Stromal cell of bone marrow (primary cell): ENCODE measurements at places on chromosomes 2 and 18.

DNA sequence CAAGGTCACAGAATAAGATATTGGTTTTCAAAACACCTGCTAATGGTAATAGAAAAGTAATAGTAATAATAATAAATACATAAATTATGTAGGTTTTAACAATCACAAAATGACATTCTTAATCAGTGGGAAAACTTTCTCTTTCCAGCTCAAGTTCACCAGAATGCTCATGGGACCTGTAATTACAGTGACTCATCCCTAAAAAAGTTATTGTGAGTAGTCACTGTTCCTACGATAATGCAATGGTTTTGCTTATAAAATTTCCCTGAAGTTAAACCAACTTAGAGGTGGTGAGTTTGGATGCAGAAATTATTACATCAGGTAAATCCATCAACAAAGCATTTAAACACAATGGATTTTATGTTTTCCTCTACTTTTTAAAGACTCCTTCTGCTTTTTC, 502.3 kb downstream of the PID1 start:
- peak; percentile 86 for DNase-seq

- no peak for DNase-seq
These were observed 31.1 kb downstream of the FEZ2 start for GRCh38 chr2:36566887-36567286.

DNA sequence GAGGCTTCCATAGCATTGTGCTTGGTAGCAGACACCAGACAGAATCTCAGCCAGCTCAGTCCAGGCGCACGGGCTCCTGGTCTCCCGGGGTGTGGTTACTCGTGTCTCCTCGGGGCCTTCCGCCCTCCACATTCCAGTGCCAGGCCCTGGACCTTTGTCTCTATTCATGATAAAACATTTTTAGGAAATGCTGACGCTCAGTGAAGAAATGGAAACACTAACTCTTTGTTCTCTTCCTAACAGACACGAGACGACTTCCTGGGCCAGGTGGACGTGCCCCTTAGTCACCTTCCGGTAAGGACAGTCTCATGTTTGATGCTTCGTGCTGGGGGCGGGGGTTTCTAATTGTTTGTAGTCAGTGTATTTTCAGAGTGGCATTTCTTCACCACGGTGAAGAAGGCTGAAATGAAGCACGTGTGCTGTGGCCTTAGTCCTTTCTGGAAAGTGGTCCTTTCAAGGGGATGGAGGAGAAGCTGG, 271.8 kb downstream of the NEDD4L start:
- DNase-seq: no peak

DNA sequence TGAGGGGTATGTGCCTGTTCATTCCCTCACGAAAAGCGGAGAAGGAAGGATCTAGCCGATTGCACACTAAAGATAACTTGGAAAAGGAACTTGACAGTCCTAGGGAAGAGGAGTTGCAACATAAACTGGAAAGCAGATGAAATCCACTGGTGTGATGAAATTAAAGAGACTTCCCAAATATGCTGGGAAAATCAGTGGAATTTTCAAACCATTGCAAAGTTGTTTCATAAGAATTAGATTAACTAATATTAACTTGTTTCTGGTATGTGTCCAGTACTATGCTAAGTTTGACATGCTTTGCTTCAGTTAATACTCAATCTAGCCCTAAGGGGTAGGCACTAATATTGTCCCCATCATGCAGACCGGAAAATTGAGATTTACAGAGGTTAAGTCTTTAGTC, 222.7 kb downstream of the IKZF2 start:
- peak; percentile 37 for DNase-seq

DNA sequence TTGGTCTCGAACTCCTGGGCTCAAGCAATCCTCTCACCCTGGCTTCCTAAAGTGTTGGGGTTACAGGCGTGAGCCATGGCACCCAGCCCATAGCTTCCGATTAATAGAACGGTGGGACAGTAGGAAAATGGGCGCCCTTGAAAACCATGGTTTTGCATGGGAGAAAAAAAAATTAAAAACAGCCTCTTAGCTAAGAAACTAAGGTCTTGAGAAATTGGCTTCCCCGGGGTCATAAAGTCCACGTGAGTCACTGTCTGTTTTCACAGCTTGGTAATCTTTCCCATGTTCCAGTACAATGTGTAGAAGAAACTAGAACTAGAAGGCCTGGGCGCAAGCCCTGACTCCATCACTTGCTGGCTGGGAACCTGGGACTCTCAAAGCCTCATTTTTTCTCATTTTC, 20.7 kb downstream of the B3GNT2 start:
- peak; percentile 84 for DNase-seq

GRCh38 chr2:81976998-81977397, 1672.4 kb upstream of the LRRTM1 start:
- no peak for DNase-seq

DNA sequence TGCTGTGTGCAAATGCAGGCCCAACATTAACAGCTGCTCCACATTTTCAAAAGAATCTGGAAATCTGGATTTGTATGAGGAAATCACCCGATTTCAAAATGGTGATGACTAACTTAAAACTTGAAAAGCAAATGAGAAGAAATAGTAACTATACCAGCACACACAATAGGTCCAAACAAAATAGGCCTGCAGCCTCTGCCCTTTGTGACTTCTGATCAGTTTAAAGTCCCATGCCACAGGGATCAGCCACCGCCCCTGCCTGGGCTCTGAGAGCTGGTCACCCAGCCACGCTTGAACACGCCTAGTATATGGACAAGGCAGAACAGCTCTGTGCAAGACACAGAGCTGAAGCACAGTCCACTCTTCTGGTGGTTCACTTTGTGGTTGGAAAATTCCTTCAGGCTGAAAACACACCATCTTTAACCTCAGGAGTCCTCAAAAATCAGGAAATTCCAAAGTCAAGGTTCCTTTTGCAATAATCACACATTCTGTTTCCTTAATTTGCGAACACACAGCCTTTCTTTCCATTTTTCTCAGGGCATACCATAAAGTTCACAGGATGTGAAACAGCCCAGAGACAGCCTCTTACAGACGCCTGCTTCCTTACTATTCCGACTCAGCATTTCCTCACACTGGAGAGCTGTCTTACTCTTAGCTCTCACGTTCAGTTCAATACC, 150.1 kb upstream of the RIOK3 start:
- DNase-seq: peak; percentile 87

DNA sequence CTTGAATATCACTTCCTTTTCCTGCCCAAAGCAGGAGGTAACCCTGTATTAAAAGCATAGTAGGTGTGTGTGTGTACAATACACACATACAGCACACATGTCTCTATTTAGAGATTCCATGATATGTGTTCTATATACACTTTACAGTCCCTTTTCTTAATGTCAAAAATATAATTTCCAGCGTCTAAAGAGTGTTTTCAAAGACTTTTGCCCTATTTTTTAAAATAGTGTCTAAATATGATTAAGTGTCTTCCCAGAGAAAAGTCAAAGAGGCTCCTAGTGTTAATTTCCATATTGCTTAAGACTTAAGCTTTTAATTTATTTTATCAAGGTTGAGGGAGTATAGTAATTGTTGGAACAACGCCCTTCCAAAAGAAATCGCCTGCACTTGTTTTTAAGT, 420.3 kb upstream of the POU3F3 start:
- DNase-seq: no peak
